Kasumi-1 (cell line): ENCODE measurements at places on chromosomes 1 and 21.

GRCh38 chr1:112699425-112700144 lies 7.3 kb downstream of the RHOC start:
- no peak for DNase-seq

DNA sequence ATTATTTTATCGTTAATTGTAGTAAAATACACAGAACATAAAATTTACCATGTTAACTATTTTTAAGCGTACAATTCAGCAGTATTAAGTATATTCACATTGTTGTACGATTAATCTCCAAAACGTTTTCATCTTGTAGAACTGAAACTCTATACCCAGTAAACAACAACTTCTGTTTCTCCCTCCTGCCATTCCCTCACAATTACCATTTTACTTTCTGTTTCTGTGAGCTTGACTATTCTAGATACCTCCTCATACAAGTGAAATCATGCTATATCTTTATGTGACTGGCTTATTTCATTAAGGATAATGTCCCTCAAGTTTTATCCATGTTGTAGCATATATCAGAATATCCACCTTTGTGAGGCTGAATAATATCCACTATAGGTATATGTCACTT lies 156.8 kb downstream of the ST6GALNAC3 start:
- DNase-seq = no peak

DNA sequence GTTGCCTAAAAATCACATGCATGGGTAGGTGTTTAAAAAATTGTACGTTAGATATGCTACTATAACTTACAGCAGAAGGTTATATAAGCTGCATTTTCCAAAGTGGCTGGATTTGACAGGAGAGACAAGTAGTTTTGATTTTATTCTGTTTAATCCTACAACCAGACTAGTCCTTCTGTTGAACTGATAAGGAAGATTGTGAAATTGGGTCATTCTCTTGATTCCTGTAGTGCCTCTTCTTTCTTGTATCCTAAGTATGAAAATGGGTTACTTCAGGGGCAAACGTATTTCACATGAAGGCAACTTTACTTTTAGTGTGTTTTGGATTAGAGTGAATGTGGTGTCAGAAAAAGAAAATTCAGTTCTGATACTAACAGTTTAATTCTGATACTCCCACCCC lies 19.0 kb downstream of the CDC42 start:
- no peak for DNase-seq

DNA sequence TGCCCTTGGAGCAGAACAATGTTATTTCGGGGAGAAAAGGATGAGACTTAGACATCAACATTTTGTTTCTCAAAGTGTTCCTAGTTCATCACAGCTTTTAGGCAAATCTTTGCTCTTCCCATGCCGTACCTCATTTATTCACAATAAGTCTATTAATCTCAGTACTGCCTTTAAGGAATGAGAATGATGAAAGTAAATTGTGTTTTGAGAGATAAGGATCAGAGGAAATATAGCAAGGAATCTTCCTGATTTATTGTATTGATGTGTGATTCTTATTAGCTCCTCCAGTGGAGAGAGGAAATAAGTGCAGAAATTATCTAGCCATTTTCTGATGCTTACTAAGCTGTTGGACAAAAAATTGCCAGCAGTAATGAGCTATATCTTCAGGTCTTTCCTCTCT lies 2.0 kb downstream of the POLR3C start:
- no peak for DNase-seq
